ENCODE measurements at places on chromosomes 7 and 10.

DNA sequence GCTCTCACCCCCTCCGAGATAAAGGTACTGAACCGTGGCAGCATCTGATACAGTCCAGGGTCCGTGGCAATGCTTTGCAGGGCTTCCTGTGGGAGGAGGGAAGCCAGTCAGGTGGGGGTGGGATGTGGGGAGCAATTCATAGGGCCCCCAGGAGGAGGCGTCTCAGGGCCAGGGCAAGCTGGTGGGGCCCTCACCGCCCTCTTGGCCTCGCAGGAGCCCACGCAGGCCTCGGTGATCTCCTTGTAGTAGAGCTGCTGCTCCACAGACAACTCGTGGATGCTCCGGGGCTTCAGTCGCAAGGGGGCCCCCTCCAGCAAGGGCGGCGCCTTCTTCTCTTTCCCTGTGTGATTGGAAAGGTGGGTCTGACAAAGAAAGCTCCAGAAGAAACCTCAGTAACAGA lies 7.2 kb downstream of the TAF6 start:
- no peak for DNase-seq

DNA sequence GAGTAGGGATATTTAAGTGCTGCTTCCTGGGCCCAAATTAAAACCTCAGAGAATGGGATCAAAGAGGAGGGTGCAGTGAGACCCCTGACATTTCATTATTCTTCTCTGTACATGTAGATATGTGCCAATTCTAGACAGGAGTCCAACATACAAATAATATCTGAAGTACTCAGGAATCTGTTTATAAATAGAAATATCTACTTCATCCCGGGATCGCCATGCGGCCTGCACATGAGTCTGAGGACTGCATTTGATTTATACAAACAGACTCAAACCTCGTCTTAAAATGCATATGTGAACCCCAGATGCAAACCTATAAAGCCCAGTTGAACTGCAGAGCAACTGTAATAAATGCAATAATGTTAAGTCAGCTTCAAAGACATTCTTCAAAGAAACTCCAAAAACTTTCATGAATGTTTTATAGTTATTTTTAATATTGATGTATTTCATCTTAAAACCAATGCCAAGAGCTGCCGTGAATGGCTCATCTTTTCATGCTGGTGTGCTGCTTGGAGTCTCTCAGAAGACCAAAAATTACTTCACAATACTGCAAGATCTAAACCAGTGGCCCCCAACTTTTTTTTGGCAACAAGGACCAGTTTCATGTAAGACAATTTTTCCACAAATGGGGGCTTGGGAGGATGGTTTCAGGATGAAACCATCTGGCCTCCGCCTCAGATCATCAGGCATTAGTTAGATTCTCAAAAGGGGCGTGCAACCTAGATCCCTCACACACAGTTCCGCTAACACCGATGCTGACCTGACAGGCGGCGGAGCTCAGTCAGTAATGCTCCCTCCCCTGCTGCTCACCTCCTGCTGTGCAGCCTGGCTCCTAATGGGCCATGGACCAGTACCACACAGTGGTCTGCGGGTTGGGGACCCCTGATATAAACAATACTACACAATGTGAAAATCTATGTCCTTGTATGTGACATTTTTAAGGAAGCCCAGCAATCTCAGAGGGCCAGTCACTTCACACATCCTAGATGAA lies 166.9 kb downstream of the PARD3 start:
- DNase-seq, result no peak

DNA sequence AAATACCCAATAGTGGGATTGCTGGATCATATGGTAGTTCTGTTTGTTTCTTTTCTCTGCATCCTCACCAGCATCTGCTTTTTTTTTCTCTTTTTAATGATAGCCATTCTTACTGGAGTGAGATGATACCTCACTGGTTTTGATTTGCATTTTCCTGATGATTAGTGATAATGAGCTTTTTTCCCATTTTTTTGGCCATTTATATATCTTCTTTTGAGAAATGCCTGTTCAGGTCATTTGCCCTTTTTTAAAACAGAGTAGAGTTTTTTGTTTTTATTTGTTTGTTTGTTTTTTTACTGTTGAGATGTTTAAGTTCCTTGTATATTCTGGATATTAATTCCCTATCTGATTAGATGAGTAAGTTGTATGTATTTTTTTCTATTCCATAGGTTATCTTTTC lies 205.8 kb upstream of the KAT6B start:
- no peak for DNase-seq

DNA sequence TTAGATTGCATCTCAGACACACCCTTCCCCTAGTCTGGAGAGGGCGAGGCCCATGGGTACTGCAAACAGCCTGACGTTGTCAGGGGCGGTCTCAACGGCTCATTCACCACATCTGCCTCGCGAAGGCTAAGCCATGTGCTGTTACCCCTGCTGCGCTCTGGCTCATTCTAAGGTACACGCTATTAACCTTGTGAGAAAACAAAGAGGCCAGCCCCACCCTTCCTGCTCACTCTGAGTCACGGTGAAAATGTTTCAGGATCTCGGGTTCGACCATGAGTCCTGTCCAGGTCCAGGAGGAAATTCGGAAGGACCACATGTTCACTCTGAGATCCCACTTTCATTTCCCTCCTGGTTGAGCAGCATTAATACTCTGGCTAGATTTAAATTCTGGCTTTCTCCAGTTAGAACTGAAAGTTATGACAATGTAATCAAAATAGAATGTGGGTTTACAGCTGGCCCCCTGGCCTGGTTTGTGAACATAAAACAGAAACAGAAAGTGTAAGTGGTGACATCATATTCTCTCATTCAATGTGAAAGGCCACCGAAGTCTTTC lies 55.2 kb downstream of the EGFR start:
- peak; percentile 76 for DNase-seq

GRCh38 chr7:115825456-115826115 lies 205.0 kb downstream of the TFEC start:
- no peak for DNase-seq

DNA sequence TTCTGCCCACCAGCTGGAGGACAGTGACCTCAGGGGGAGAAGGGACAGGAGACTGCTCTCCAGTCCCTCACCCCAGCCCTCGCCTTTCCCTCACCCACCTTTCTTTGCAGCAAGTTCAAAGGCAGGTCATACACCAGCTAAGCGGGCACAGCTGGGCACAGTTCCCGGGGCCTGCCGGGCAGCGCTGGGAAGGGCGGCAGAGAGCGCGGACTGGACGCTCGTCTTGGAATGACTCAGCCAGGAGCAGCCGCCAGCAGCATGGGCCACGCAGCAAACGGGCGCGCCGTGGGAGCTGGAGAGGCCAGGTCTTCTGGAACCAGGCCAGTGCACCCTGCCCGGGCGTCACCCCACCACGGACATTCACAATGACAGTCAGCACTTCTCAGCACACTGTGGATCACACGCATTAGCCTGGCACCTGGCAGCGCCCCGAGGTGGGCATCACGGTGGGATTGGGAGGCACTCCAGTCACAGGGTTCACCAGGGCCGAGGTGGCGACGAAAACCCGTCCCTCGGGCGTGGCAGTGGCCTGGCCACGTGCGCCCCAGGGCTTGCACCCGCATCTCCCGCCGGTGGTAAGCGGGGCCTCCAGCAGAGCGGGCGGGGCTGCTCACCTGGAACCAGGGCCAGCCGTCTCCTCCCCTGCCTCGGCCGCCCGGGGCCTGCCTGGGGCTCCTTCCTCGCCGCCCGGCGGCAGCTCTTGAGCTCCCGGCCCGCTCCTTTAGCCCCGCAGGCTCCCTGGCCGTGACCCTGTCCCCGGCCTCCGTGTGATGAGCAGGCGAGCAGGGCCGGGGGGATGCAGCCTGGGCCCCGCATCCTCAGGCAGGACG lies 29.0 kb upstream of the WDFY4 start:
- DNase-seq, result no peak

- DNase-seq, result no peak
Measured at GRCh38 chr7:22921386-22922086, 92.4 kb downstream of the HYCC1 start.

Data from GM04504 (cell line).